WTC11 (cell line): ENCODE measurements at places on chromosomes 4 and X. TPM values are rescaled to one million over a fixed set of nuclear protein-coding genes. Genes with fewer than 3 reads are reported as not detected.

Gene USP26
- 0.11 TPM in 1 of 3 replicates, not detected in the others for total RNA-seq

Gene TCEAL7
- total RNA-seq, result 5.6 to 7.7 TPM (median 7.2 TPM) in 3 replicates

- H3K4me1 ChIP-seq, result no peaks in the 10 kb centered on the region
- no peak overlapping the region for H3K27ac ChIP-seq
- H3K36me3 ChIP-seq, result peaks cover 7% of the 10 kb centered on the region; the same call in 1 of the 2 replicates
- H3K4me3 ChIP-seq, result no peak overlapping the region
Measured at GRCh38 chr4:143585548-143585947, 72.0 kb downstream of the SMARCA5 start.

- H3K4me3 ChIP-seq, result no peak overlapping the region
- no peak for DNase-seq
Measured at GRCh38 chr4:101025755-101026154, 321.6 kb downstream of the PPP3CA start.

Gene SPANXC
- not detected in 3 replicates for total RNA-seq

Gene KCNIP4
- total RNA-seq, result not detected in 3 replicates

DNA sequence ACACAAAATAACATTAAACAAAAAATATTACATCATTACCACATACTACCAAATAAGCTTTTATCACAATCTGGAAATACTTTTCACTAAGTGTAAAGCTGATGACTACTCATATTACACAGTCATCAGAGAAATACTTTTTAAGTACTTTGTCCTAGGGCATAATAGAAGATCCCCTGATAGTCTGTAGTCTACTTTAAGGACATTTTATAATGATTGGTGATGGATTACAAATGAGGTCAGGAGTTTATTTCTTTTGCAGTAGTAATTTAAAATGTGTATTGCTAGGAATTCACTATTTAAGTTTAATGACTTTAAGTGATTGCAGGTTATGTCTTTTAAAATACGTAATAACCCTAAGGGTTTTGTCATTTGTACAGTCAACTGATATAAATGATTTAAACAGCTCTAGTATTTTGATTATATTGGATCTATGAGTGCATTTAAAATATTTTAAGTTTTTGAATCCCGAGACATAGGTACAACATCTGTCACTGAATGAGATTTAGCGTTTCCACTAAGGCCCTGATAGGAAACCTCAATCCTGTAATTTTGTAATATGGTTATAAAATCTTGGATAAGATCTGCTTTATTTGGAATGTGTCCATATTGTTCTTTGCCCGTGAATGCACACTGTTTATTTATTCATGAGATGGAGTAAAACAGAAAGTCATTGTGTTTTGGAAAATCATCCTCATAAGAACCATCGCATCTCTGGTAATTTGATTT is 189.5 kb downstream of the ARAP2 start:
- DNase-seq, result no peak
- H3K36me3 ChIP-seq, result no peaks in the 10 kb centered on the region
- peaks cover 10% of the 10 kb centered on the region for H3K4me1 ChIP-seq
- no peaks in the 10 kb centered on the region for H3K27me3 ChIP-seq
- H3K27ac ChIP-seq, result no peak overlapping the region
- H3K4me3 ChIP-seq, result no peak overlapping the region

Gene PPP4R3C
- not detected in 3 replicates for total RNA-seq

Gene SLAIN2
- 31.2 to 35.8 TPM (median 33.8 TPM) in 3 replicates for total RNA-seq

GRCh38 chr4:16627999-16628398 is 270.4 kb downstream of the LDB2 start:
- DNase-seq, result no peak
- no peaks in the 10 kb centered on the region; the same call in 1 of the 2 replicates for H3K36me3 ChIP-seq
- H3K27me3 ChIP-seq, result no peaks in the 10 kb centered on the region
- peaks cover 6% of the 10 kb centered on the region for H3K4me1 ChIP-seq
- H3K4me3 ChIP-seq, result no peak overlapping the region

- peaks cover 3% of the 10 kb centered on the region; the same call in 1 of the 2 replicates for H3K4me1 ChIP-seq
- no peaks in the 10 kb centered on the region for H3K36me3 ChIP-seq
- no peak overlapping the region for H3K4me3 ChIP-seq
- no peaks in the 10 kb centered on the region for H3K27me3 ChIP-seq
- DNase-seq, result no peak
- no peak overlapping the region for H3K27ac ChIP-seq
Measured at GRCh38 chr4:22312113-22312512, 203.8 kb downstream of the ADGRA3 start.

Gene DBET
- 0.09 to 0.24 TPM (median 0.18 TPM) in 3 replicates for total RNA-seq

Gene DCLK2
- total RNA-seq, result 0.17 to 0.21 TPM (median 0.18 TPM) in 3 replicates

GRCh38 chr4:107692202-107692601 is 27.8 kb downstream of the PAPSS1 start:
- no peaks in the 10 kb centered on the region for H3K27me3 ChIP-seq
- peaks cover 25% of the 10 kb centered on the region for H3K36me3 ChIP-seq
- no peak for DNase-seq
- H3K4me3 ChIP-seq, result no peak overlapping the region

DNA sequence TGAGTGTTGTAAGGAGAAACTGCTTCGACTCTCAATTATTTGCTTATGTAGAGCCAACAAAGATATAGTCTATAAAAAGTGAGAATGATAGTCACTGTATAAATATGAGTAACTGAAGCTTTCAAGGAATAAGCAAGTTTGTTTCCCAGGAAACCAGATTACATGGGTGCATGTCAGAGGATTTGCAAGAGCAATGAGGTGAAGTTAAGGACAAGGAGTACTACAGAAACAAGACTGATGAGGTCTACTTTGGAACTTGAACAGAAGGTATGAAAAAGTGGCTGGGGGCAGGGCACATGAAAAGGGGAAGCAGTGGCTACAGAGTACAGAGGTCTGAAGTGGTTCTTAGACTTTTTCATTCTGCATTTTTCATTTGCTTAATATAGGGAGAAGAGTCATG is 321.0 kb upstream of the CXXC4 start:
- no peaks in the 10 kb centered on the region for H3K4me1 ChIP-seq
- no peak overlapping the region for H3K27ac ChIP-seq
- no peak for DNase-seq
- no peak overlapping the region for H3K4me3 ChIP-seq
- no peaks in the 10 kb centered on the region for H3K36me3 ChIP-seq
- no peaks in the 10 kb centered on the region for H3K27me3 ChIP-seq

Gene NKX6-1
- 0.09 to 0.14 TPM (median 0.09 TPM) in 3 replicates for total RNA-seq

- H3K36me3 ChIP-seq, result no peaks in the 10 kb centered on the region
- no peaks in the 10 kb centered on the region for H3K4me1 ChIP-seq
- DNase-seq, result no peak
Measured at GRCh38 chr4:108536577-108536976, 83.8 kb upstream of the RPL34 start.

DNA sequence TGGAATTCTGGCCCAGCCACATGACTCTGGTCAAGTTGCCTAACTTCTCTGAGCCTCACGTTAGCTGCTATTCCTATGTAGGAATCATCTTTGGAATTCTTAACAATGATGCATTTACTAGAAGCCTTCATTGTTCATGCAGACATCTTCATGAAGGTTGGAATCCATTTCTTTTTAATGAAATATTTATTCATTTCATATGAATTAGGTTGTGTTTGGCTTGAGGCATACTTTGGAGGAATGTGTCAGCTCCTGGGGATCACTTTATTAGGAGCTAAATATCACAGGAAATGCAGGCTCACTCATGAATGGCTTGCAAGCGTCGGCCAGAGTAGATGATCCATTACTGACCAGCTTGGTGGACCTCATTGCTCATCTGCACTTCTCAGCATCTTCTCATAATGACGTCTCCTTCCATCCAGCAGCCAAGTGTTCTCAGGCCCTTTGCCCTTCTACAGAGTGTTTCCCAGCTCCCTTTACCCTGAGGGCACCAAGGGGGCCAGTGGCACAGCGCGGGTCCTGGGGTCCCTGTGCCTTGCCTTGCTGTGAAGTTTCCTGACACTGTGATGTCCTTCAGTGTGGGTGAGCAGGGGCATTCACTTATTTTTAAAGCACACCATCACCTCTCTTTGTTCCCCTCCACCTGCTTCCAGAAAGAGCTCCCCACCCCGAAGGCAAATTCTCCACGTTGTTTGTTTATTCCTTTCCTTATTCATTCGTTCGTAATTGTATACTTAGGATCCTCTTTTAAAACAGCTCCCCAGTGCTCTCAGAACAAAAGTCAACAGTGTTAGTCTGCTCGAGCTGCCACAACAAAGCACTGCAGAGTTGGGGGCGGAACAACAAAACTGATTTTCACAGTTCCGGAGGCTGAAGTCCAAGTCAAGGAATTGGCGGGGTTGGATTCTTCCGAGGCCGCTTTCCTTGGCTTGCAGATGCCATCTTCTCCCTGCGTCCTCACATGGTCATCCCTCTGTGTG is 106.8 kb downstream of the STK32B start:
- H3K27ac ChIP-seq, result no peak overlapping the region
- DNase-seq, result no peak
- peaks cover 27% of the 10 kb centered on the region for H3K27me3 ChIP-seq
- H3K36me3 ChIP-seq, result no peaks in the 10 kb centered on the region

DNA sequence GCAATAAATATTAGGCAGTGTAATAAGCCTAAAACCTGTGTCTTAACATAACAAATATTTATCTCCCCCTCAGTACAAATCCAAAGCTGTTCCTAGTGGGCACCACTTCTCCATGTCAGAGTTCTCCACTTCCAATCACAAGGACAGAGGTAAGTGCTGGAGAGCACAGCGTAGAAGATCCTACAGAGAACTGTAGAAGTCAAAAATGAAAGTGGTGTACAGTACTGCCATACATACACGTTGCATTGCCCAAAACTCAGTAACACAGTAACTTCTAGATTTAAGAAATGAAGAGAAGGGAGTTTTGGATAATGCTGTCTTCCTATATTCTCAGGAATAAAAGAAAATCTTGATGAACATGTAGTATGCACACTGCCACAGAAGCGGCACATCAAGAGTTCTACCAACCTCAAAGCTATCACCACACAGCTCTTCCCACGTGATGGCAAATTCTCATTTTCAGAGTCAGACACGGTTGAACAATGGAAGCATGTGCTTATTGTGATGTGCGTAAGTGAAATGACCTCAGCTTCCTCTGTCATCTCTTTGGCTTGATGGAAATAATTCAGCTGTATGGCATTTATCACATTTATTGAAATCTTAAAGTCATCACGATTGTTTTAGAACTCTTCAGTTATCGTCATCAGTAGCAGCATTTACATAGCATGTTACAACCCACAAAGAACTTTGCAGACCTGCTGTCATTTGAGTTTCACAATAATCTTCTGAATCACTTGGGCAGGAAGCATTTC is 27.1 kb upstream of the SPANXN4 start:
- H3K27ac ChIP-seq, result no peak overlapping the region
- DNase-seq, result no peak
- H3K4me1 ChIP-seq, result no peaks in the 10 kb centered on the region

DNA sequence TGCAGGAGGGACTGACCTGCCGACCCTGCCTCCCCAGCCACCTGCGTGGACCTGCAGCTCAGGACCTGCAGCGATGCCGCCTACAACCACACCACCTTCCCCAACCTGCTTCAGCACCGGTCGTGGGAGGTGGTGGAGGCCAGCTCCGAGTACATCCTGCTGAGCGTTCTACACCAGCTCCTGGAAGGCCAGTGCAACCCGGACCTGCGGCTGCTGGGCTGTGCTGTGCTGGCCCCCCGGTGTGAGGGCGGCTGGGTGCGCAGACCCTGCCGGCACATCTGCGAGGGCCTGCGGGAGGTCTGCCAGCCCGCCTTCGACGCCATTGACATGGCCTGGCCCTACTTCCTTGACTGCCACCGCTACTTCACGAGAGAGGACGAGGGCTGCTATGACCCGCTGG is 8.5 kb downstream of the CPZ start:
- H3K27ac ChIP-seq, result no peak overlapping the region
- H3K36me3 ChIP-seq, result peaks cover 4% of the 10 kb centered on the region; the same call in 1 of the 2 replicates
- no peaks in the 10 kb centered on the region for H3K27me3 ChIP-seq
- no peak for DNase-seq
- H3K4me1 ChIP-seq, result no peaks in the 10 kb centered on the region

Gene GPR173
- 7.3 to 11.0 TPM (median 9.3 TPM) in 3 replicates for total RNA-seq

Gene UGT2B10
- 0.16 to 0.17 TPM (median 0.16 TPM) in 3 replicates for total RNA-seq

GRCh38 chr4:169383724-169384123 is 113.0 kb upstream of the SH3RF1 start:
- DNase-seq, result no peak
- peaks cover 10% of the 10 kb centered on the region; the same call in 1 of the 2 replicates for H3K36me3 ChIP-seq
- no peak overlapping the region for H3K4me3 ChIP-seq
- no peaks in the 10 kb centered on the region for H3K4me1 ChIP-seq
- no peaks in the 10 kb centered on the region for H3K27me3 ChIP-seq

GRCh38 chrX:275967-276580 is 5.1 kb upstream of the PLCXD1 start:
- DNase-seq, result peak; percentile 78
- H3K27ac ChIP-seq, result no peak overlapping the region
- H3K4me3 ChIP-seq, result peak overlapping the region; percentile 74
- peaks cover 11% of the 10 kb centered on the region for H3K36me3 ChIP-seq
- H3K27me3 ChIP-seq, result no peaks in the 10 kb centered on the region

DNA sequence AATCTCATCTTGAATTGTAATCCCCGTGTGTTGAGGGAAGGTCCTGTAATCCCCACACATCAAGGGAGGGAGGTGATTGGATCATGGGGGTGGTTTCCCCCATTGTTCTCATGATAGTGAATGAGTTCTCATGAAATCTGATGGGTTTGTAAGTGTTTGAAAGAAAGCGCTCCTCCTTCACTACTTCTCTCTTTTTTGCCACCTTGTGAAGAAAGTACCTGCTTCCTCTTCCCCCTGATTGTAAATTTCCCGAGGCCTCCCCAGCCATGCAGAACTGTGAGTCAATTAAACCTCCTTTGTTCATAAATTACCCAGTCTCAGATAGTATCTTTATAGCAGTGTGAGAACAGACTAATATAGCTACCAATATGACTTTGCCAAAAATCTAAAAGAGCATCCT is 41.1 kb downstream of the GBA3 start:
- no peaks in the 10 kb centered on the region for H3K36me3 ChIP-seq
- no peak overlapping the region for H3K27ac ChIP-seq
- DNase-seq, result no peak
- H3K27me3 ChIP-seq, result no peaks in the 10 kb centered on the region
- H3K4me1 ChIP-seq, result peaks cover 11% of the 10 kb centered on the region

DNA sequence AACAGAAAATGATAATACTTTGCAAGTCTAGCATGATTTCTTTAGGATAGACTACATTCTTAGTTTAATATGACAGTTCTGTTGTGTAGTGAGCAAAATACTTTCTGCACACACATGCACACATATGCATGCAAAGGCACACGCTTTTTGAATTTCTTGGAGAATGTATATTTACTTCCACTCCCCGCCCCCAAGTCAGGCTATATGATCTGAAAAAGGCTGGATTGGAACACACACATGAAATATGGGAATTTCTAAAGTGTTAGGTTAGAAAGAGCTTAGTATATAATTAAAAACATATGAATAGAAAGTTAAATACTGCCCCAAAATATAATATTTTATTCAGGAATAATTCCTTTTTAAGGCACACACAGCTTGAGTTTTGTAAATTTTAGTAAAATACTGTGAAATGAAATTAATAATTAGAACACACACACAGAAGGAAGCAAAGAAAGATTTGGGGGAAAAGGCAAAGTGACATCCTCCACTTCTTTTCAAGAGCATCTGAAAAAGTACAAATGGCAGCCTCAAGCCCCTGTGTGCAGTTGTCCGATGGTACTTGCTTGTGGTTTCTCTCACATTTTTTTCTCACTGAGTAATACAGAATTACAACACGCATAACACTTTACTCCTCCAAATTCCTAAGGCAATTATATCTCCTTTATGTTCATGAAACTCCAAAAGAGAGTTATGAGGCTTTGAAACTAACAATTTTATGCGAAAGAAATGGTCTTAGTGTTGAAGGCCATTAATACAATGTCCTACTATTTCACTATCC is 228.9 kb upstream of the ETNPPL start:
- no peak overlapping the region for H3K27ac ChIP-seq
- peaks cover 16% of the 10 kb centered on the region for H3K4me1 ChIP-seq
- no peaks in the 10 kb centered on the region for H3K27me3 ChIP-seq
- no peak for DNase-seq
- peaks cover 9% of the 10 kb centered on the region for H3K36me3 ChIP-seq
